ENCODE measurements at places on chromosomes 2 and 18.

DNA sequence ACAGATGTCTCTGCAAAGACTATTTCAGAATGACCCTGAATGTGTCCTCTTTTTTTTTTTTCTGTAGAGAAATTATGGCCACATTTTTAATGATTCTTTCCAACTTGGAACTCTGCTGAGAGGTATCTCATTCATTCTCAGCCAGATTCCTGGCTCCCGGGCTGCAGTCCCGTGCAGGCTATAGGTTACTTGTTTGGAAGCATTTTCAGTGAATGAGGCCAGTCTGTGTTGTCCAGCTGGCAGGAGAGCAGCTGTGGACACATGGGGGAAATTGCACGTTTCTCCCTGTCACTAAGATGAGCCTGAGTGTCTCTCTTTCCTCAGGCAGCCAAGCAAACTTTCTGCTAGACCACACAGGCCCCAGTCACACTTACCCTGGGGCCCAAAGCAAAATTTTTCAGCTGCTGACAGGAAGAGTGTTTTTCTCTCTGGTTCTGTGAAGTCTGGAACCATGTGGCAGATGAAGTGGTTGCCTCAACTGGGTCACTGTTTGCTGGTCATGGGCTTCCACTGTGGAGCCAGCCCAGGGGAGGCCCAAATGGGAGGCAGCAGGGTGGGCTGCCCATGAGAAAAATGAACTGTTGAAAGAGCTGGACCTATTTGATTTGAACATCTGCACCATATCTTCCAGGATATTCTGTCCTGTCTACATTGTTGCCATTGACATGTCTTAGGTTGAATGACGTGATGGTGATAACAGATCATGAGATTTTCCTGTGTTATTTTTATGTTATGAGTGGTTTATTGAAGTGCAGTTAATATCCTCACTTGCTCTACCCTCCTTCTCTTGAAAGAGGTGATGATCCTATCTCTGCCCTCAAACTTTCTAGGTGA is 431.2 kb downstream of the LPIN1 start:
- DNase-seq: peak; percentile 32

GRCh38 chr2:128159437-128159836 is 68.4 kb downstream of the UGGT1 start:
- DNase-seq: no peak

GRCh38 chr18:2914881-2915240 is 68.1 kb downstream of the EMILIN2 start:
- DNase-seq: no peak

DNA sequence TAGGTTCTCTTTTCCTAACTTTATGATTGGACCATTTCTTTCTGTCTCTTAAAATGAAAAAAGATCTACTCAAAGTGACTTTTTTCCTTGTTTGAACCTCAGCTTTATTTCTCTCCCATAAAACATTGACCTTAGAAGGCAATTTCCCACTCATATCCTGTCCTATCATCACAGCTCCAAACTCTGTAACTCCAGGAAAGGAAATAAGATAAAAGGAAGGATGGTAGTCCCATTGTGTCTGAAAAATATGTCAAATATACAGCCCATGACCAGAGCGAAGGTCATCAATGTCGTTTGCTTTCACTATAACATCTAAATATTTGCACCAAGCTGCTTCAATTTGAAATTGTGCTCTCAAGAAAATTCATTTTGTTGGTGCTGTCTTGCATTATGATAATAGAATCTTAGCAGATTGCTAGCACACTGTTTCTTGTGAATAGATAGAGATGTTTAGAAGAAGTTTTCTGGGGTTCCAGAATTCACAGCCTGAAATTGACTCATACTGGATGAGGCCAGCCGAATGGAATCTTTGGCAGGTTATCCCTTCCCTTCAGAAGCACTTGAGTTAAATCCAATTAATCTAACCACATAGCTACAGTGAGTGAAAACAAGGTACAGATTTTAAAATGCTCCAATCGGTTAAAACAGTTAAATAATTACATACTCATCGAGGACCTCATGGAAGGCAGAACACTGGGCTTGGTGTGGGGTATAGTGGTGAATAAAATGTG is 95.1 kb downstream of the CRIM1 start:
- no peak for DNase-seq

DNA sequence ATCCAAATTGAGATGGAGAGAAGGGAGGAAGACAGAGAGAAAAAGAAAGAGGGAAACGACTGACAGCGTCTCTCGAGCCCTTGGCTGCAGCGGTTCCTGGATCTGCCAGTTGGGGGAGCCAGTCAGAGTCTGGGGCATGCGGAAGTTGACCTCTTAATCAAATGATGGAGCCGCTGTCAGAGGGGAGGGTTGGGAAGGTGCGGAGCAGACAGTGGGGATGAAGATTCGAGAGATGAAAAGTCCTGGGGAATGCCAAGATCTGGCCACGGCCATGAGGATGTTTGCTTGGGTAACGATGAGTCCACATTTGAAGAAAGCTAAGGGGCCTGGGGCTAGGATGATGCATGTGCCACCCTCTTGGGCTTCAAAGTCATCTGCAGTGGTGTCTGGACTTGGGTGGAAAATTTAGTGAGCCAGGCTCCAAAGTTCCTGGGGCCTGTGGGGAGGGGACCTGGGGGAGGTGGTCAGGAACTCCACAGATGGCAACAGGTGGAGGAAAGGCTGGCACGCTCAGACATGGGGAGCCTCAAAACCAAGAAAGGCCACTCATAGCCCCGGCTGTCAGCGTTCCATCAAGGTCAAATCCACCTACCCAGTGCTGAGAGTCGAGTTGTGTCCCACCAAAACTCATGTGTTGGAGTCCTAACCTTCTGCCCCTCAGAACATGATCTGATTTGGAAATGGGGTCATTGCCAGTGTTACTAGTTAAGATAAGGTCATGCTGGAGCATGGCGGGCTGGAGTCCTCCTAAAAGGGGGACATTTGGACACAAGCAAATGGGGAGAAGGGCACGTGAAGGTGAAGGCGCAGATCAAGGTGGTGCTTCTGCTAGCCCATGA is 200.1 kb downstream of the NDUFA10 start:
- no peak for DNase-seq

- no peak for DNase-seq
Observed at GRCh38 chr2:33236482-33237385, 239.7 kb upstream of the RASGRP3 start.

DNA sequence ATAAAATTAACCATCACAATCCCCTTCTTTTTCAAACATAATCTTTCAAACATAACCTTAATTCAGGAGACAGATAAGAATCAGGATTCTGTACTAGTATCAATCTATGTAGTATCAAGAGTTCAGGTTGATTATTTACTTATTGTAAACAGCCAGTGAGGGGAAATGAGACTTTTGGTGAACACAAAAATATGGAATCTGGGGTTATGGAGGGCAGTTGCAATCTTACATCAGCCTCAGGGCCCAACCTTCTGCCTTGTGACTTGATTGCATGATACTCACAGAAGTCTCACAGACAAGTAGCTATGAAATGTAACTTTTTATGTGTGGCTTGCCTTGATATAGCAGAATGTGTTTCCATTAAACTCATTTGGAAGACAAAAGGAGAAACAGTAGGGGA is 262.7 kb upstream of the THSD7B start:
- DNase-seq: no peak

- DNase-seq: no peak
Observed at GRCh38 chr2:203908066-203908796, 28.3 kb upstream of the ICOS start.

GRCh38 chr18:2360861-2361260 is 210.4 kb downstream of the METTL4 start:
- DNase-seq: no peak

DNA sequence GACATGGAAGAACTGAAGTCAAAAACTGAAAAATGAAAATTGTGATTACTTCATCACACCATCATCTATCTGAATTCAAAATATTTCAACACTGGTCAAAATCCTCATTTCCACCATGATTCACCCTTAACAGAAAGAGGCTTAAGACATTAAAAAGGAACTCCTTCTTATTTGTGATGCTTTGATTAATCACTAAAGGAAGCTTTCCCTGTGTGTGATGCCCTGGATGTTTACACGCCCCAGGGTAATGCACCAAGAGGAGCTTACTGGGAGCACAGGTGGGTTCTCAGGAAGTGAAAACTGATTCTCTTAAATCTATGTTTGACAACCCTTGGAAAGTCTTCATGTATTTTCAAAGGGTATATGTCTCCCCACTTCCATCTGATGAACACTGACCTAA is 11.5 kb downstream of the GRB14 start:
- no peak for DNase-seq

GRCh38 chr2:225337183-225337582 is 62.3 kb upstream of the NYAP2 start:
- no peak for DNase-seq

DNA sequence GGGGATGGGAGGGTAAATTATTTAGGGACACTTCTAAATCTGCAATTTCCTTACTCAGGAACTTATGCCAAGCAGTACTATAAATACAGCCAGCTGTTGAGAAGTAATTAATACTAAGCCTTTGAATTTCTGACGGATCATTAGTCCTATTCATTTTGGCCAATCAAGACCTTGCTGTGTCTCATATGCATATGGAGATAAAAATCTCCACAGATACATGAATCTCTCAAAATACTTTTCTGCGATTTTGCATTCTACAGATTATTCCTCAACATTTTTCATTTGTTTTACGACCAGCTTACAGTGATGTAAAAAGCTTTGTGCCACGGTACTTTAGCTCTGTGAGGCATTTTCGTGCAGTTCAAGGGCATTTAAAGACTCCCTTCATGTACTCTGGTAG is 16.7 kb downstream of the LANCL1 start:
- no peak for DNase-seq

All from T-cell (primary cell).